ENCODE measurements at places on chromosomes 2 and 18.
A peak's percentile ranks its signal among the peaks of the same experiment; 100 is the strongest.

GRCh38 chr2:52613064-52613463 lies 1154.5 kb upstream of the CHAC2 start:
- DNase-seq, result no peak

- no peak for DNase-seq
Observed at GRCh38 chr18:61284039-61284438, 49.2 kb upstream of the CDH20 start.

- DNase-seq, result no peak
Observed at GRCh38 chr2:53896864-53897263, 37.1 kb upstream of the GPR75 start.

- DNase-seq, result no peak
Observed at GRCh38 chr2:165070076-165070475, 114.8 kb upstream of the SLC38A11 start.

GRCh38 chr2:8544786-8545694 lies 136.8 kb upstream of the ID2 start:
- DNase-seq, result peak; percentile 33

DNA sequence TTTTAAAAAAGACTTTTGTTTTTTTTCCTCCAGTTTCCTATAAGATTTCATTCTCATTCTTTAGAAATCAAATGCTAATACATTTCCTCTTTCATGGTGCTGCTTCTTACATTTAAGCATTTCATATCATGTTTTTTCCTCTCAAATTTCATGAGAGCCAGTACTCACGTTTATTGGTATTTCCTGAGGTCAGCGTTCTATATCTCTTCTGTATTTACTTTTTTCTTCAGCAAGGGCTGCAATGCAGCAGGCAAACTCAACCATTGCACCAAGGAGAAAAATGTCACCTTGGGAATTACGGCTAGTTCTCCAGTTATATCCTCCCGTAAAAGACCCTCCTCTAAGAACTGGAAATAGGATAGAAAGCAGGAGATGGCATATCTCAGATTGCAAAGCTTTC lies 32.4 kb downstream of the UPP2 start:
- no peak for DNase-seq

- DNase-seq, result no peak
Observed at GRCh38 chr2:150133623-150134022, 353.8 kb downstream of the RND3 start.

DNA sequence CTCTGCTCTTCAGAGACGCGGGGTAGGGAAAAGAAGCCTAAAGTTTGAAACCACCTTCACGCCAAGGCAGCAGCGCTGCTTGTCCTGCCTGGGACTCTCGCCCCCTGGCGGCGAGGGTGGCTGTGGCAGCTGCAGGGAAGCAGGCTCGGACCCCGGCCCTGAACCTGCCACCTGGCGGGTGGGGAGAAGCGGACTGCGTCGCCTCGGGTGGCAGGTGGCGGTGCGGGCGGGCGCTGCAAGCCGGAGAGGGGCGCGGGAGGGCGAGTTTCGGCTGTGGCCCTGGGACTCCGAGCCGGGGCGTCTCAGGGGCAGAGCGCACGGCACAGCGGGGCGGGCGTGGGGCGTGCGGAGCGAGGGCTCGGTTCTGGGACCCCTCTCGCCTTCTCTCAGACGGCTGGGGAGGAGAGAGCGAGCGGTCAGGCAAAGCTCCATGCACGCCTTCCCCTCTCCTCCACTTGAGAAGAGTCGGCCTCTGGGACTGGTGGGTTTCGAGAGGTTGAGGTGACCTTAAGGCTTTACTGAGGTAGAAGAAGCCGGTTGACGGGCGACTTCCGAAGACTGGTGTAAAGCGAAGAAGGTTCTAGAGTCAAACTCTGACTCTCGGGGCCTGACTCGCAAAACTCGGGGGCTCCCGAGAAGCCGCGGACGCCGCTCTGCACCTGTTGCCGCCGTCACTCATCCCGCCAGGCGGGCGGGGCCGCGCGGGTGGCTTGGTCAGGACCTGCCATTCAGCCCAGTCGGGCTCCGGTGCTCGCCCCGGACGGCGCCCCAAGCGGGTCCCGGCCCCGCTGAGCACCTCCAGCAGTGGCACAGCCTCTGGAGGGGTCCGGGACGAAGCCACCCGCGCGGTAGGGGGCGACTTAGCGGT lies 1.1 kb upstream of the BOLL start:
- no peak for DNase-seq

DNA sequence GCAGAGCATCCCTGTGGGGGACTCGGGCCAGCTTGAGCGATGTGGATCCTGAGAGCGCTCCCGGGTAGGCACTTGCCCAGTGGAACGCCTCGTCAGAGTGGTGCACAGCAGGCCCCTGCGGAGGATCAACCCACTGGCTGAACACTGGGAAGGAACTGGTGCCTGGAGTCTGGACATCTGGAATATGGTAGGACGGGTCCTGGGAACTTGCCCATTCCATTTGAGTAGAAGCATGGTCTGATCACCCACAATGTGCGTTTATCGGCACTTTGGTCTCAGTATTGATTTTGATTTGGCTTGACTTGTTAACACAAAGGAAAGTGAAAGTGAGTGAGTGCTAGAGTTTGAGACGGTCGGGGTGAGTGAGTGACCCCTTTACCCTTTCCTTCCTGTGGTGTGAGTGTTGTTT lies 1336.2 kb upstream of the CHAC2 start:
- no peak for DNase-seq

GRCh38 chr2:3162442-3163077 lies 215.1 kb downstream of the EIPR1 start:
- DNase-seq, result no peak

GRCh38 chr2:46163804-46164528 lies 133.2 kb upstream of the EPAS1 start:
- no peak for DNase-seq

GRCh38 chr2:209526561-209526960 lies 102.7 kb downstream of the MAP2 start:
- no peak for DNase-seq

GRCh38 chr18:34661464-34662087 lies 48.5 kb upstream of the DTNA start:
- DNase-seq, result no peak
